ENCODE measurements at places on chromosomes 7 and 10. TPM values are rescaled to one million over a fixed set of nuclear protein-coding genes. Genes with fewer than 3 reads are reported as not detected.

The BEND7 gene
- total RNA-seq = 7.5 TPM

The NEBL gene
- 14.0 TPM for total RNA-seq

The PAX4 gene
- total RNA-seq = not detected

The FGFR2 gene
- 0.27 TPM for total RNA-seq

The SMKR1 gene
- total RNA-seq = 7.8 TPM

The FAM237B gene
- total RNA-seq = 0.04 TPM

The ACHE gene
- 2.6 TPM for total RNA-seq

The UPK3BL1 gene
- total RNA-seq = 6.7 TPM

The NPSR1 gene
- total RNA-seq = not detected

The OR2F1 gene
- not detected for total RNA-seq

The AGMO gene
- 0.92 TPM for total RNA-seq

The C7orf25 gene
- total RNA-seq = 2.7 TPM

The TBXAS1 gene
- 11.8 TPM for total RNA-seq

The SPDYE2 gene
- total RNA-seq = not detected

The PTEN gene
- total RNA-seq = 45.8 TPM

The LIPM gene
- not detected for total RNA-seq

The LIPF gene
- not detected for total RNA-seq

The PRR15 gene
- 5.0 TPM for total RNA-seq

The SPDYE5 gene
- total RNA-seq = not detected

The IL15RA gene
- total RNA-seq = 2.3 TPM

The UCMA gene
- not detected for total RNA-seq

The AKR1C4 gene
- total RNA-seq = 0.18 TPM

The BCL7B gene
- 64.3 TPM for total RNA-seq

The OPN1SW gene
- not detected for total RNA-seq

The SPDYE16 gene
- not detected for total RNA-seq

The LRRC4 gene
- total RNA-seq = not detected

The NANOS1 gene
- total RNA-seq = 2.6 TPM

The H2BK1 gene
- total RNA-seq = not detected

The PRRT4 gene
- total RNA-seq = 0.26 TPM

The PTF1A gene
- total RNA-seq = not detected

The GCK gene
- not detected for total RNA-seq

The DMTF1 gene
- total RNA-seq = 22.5 TPM

The ACBD7 gene
- total RNA-seq = 1.2 TPM

The SMO gene
- 13.8 TPM for total RNA-seq

The FBH1 gene
- total RNA-seq = 34.0 TPM

The FKBP6 gene
- total RNA-seq = not detected

The GTF2I gene
- total RNA-seq = 98.1 TPM

Measured in A549 treated with dexamethasone at 1 μM for 4 hours (cell line).